ENCODE measurements at places on chromosomes 4 and X.

- DNase-seq, result no peak
These were observed 6.3 kb downstream of the LONRF3 start for GRCh38 chrX:118980761-118981160.

- DNase-seq, result no peak
These were observed 175.4 kb downstream of the SH3BGRL start for GRCh38 chrX:81377329-81377728.

- DNase-seq, result no peak
These were observed 28.4 kb downstream of the PIR start for GRCh38 chrX:15464704-15465103.

GRCh38 chr4:69194166-69194565 is 20.4 kb downstream of the UGT2B11 start:
- no peak for DNase-seq

DNA sequence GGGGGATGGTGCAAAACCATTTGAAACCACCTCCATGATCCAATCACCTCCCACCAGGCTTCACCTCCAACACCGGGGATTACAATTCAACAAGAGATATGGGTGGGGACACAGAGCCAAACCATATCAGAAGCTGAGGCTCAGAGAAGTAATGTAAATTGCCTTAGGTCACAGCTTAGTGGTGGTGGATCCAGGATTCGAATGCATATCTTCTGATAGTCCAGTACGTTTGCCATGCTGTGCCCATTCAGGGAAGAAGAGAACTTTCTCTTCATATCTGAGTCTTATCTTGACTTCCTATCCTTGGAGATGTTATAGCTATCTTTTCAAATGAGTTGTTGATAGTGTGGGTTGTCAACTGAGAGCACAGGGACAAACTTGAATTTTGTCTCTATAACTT is 325.5 kb downstream of the ZIC3 start:
- no peak for DNase-seq

DNA sequence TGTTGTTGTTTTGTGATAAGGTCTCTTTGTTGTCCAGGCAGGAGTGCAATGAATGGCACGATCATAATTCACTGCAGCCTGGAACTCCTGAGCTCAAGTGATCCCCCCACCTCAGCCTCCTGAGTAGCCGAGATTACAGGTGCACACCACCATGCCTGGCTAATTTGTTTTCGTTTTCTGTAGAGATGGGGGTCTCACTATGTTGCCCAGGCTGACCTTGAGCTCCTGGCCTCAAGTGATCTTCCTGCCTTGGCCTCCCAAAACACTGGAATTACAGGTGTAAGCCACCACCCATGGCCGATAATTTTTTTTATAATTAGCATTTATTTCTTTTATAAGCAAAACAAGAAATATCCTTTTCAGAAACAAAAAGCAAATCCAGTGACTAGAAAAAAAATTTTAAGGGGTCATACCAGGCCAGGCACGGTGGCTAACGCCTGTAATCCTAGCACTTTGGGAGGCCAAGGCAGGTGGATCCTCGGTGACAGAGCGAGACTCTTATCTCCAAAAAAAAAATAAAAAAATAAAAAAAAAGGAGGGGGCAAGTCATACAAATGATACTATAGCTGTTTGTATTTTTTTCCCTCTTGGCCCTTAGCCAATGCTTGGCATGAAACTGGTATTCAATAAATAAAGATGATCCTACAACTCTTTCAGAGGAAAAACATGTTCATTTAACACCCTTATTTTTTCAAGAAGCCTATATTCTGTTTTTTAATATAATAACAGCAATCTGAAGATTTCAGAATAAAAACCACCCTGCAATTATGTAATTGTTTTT is 3.4 kb downstream of the PLAC8 start:
- no peak for DNase-seq

DNA sequence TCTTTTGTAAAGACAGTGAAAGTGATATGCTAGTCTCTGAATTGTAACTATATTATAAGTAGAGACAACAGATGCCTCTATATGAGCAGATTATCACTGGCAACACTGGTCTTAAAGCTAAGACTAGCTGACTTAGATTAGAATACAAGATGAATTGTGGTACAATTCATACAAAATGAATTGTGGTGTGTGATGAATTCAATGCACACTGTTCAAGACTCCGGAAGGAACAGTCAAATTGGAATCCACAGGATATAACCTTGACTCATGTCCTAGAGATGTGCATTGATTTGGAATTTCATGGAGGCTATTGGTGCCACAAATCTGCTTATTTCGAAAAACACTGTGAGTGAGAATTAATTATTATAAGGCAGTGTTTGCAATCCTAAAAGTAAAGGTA is 701.8 kb downstream of the PCDH7 start:
- DNase-seq, result no peak

GRCh38 chr4:54709400-54709799 is 51.6 kb downstream of the KIT start:
- no peak for DNase-seq

DNA sequence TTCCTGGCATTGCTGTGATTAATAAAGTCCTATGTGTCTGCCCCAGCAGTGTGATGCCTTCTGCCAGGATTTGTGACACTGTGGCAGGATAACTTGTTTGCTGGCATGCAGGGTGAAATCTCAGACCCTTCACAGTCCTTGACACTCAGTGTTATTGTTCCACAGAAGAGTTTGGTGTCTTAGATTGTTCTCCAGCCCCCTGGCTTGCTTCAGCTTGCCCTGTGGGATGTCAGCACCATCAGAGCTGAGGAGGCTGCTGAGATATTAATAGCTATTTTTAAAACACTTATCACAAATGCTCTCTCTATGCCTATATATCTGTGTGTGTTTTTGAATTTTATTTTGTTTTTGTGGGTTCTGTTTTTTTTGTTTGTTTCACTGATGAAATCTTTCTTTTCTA is 136.9 kb downstream of the TSPAN5 start:
- DNase-seq, result no peak

- no peak for DNase-seq
These were observed 38.4 kb downstream of the HTT start for GRCh38 chr4:3112609-3113469.

DNA sequence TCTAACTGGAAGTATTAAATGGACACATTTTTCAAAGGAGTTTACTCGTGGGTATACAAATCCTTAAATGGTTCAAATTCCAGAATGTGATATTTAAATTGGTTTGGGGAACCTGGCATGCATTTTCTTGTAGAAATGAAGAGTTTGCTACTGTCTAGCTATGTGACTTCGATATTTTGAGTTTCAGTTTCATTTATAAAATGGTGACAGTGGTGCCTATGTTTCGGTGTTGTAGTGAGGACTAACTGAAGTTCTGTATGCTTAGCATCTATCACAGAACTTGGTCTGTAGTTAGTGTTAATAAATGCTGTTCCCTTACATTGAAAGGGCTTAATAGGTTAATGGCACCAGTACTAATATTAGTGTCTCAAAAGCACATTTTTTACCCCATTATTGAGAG is 29.4 kb downstream of the TRPC5 start:
- no peak for DNase-seq

DNA sequence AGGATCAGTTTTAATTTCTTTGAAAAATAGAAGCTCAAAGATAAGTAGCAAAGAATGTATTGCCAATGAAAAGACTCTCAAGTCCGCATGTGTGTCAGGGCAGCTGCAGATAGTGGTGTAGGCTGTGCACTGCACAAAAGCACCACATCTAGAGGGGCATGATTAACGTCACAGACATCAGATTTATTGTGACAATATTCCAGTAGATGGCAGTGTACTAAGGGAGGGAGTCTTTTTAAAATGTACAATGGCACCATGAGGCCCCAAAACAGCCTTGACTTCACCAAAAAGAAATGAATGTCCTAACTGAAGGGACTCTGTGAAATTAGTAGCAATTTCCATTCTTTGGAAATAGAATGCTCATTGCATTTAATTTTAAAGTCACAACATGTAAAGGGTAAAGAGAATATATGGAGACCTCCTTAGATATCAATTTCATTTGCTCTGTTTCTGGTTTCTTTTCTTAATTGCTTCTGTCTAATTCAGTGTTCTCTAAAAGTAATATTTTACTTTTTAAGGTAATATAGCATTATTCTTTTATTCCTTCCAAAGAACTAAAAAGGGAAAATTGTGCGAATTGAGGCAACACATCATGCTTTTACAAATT is 98.4 kb downstream of the ZNF827 start:
- peak; percentile 20 for DNase-seq

DNA sequence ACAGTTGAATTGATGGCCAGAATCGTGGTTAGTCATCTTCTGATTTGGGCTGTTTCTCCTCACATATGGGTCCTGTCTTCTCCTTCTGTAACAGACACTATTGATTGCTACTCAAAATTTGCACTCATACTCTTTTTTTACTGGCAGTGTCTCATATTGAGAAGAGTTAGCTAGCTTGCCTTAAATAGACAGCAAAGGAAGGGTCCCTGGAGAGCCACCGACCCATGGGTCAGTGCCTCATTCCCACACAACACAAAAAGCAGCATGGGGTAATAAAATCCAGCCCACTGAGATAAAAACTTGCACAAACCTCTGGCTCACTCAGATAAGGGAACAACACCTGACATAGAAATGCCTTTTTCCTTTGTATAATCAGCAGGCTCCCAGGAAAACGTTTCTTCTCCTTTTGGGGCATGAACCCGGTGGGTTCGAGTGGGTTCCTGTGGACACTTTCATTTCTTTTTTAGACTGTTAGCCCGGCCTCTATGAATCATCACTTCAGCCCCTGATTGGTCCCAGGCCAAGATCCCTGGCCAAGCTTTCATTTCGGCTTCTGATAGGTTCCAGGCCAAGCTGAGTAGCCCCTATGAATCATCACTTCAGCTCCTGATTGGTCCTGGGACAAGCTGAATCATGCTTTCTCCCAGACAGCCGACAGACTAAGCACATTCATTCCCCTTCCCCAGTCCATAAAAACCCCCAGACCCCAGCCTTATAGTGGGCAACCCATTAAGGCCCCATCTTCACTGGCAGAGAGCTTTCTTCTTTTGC is 408.1 kb downstream of the DCAF12L2 start:
- no peak for DNase-seq

DNA sequence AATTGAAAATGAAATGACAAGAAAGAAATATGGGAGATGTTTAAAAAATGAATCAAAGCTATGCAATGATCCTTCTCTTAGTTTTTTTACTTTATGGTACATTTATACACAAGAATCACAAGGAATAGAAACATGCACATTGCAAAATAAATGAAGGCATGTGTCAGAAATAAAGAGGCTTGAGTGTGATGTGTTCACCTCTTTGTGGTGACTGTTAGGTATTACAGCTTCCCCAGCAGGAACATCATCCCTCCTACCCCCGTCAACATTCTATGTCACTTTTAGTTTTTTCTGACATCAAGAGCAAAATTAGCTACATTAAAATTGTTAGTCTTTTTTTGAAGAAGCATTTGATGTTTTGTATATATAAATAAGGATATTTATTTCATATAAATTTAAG is 214.8 kb downstream of the SLC4A4 start:
- DNase-seq, result no peak

GRCh38 chr4:7422151-7422897 is 12.4 kb downstream of the PSAPL1 start:
- no peak for DNase-seq

- DNase-seq, result no peak
These were observed 159.9 kb downstream of the RAP1GDS1 start for GRCh38 chr4:98421111-98421510.

DNA sequence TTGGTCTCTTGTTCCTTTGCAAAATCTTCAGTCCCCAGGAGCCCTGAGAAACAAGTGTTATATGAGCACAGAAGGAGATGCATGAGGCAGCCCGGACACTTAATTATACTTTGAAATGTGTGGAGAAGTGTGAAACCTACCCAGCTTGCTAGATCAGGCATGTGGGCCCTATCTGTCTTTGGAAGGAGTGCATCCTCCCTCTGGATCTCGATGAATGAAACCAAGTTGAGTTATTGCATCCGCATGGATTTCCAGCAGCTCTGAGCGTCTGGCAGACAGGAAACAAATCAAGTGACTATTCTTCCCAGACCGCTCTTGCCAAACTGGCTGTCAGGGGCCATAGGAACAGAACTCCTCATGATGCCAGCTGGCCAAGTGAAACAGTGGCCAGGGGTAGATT is 19.6 kb upstream of the SOWAHD start:
- DNase-seq, result no peak

GRCh38 chrX:130094696-130095095 is 15.6 kb downstream of the ELF4 start:
- no peak for DNase-seq

DNA sequence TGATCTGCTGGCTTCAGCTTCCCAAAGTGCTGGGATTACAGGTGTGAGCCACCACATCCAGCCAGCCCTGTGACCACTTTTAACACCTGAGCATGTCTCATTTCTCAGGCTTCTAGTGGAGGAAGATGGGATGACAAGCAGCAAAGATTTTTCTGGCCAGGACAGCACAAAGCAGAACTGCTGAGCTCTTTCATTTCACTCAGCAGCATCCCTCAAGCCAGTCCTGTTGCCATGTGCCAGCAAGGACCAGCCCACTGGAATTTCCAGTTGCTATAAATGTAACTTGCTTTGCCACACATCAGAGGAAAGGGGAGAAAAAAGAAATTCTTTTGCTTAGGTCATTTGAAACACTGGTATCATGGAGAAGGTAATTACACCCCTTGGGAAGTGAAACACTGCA is 75.9 kb downstream of the SLC9A7 start:
- peak; percentile 8 for DNase-seq

GRCh38 chr4:31595496-31595895 is 875.3 kb downstream of the PCDH7 start:
- no peak for DNase-seq

DNA sequence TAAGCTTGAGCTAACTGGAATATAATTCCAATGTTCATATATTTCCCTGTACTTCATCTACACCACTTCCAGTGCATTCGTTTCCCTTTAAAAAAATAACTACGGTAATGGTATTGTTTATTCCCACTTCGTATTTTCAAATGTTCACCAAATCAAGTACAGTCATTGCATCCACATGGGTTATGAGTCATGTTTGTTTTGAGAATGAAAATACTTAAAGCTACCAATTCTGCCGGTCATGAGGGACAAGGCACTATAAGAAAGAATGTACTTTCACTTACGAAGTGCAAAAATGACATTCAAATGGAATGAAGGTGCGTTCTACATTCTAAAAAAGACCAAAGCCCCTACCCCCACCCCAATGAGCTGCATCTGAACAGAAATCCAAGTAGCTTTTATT is 174.4 kb upstream of the FGF13 start:
- no peak for DNase-seq

GRCh38 chr4:155885666-155886065 is 17.8 kb upstream of the TDO2 start:
- DNase-seq, result no peak

GRCh38 chr4:138658518-138658917 is 357.1 kb upstream of the NOCT start:
- no peak for DNase-seq

- no peak for DNase-seq
These were observed 145.7 kb downstream of the RAPGEF2 start for GRCh38 chr4:159248384-159249178.

DNA sequence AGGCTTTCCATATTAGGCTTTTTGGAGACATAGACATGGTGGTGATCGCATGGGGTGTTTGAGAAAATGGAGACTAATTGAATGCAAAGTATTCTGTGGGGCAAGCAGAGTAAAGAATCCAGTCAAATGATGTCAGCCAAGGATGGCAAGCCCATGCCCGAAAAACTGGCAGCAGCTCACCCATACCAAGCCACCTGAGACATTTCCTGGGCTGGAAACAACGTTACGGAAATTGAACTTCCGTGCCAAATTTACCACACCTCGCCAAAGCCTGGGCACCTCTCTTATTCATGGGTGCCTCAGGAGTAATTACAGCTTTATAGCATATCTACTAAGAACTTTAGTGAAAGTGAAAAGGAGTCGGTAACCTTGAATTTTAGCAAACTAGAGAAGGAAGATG is 166.4 kb downstream of the CBR4 start:
- DNase-seq, result no peak

GRCh38 chr4:165715989-165716388 is 157.0 kb upstream of the TLL1 start:
- DNase-seq, result no peak
